ENCODE measurements at places on chromosomes 16 and 17.

DNA sequence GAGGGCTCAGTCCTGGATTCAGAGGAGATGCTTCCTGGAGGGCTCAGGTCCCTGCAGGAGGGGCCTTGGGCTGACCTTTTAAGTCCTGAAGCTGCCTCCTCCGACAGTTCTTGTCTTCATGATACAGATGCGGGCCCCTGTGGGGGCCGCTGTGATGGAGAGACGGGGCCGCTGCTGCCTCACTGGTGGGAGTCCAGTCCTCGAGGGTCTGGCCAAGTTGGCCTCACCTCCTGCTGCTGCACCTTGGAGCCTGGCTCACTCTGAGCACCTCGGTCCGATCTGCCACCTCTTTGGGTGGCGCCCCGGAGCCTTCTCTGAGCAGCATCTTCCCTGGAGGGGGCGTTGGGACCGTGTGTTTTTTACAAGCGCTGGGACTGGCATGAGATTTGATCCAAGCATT lies 79.1 kb downstream of the KLHDC4 start:
- DNase-seq = no peak

DNA sequence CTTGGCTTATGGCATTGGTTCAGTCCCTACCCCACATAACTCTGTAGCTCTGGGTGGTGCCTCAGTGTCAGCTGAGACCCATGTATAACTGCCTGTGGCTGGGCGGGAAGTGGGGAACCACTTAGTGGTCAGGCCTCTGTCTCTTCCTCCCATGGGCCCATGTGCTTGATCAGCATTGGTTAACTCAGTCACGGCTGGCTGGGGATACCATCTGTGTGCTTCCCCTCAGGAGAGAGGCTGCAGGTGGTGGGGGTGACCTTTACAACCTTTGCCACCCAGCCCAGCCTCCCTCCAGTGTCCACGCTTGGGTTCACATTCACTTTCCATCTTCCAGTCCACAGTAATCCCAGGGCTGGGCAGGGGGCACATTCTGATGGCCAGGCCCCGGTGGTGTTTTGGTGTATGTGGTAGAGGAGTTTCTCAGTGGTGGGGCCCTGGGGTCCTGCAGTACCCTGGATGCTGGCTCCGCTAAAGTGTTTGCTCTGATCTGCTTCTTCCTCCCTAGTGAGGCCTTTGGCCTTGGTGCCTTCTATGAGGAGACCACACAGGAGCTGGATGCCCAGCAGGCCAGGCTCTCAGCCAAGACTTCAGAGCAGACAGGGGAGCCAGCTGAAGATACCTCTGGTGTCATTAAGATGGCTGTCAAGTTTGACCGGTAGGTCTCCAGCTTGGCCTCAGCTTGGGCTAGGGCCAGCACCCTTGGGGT lies 10.2 kb upstream of the NFATC3 start:
- DNase-seq = peak; percentile 52

DNA sequence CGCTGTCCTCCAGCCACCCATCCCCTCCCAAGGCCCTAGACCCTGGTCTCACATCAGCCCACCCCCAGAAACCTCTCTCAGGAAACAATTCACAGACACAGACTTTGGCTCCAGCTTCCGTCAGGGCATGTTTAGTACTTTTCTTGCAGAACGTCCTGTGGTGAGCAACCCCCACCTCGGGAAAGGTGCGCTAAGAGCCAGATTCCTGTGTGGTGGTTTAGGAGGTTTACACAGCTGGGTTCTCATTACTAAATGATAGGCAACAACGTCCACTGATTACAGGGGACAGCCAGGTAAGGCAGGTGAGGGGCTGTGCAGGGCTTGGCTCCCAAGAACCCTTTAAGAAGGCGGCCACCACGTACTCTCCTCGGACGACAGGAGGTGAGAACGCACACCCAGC lies 29.3 kb downstream of the KIFC3 start:
- DNase-seq = peak; percentile 33

DNA sequence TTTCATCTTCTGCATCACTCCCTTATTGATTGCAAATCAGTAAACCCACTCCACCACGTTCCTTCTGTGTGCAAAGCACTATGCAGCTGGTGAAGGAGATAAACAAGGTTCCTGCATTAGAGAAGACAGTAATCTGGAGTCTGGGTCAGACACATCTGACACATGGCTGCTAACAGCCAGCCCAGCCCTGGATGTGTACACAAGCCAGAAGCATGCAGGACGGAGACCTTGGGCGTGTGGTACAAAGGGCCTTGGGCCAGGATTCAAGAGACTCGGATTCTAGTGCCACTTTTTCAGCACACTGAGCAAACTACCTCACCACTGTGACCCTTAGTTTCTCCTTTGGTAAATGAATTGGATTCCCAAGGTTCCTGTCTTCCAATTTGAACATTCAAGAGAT lies 86.6 kb upstream of the DNAH9 start:
- no peak for DNase-seq

GRCh38 chr16:89658221-89658879 lies 714 bp downstream of the SPATA33 start:
- no peak for DNase-seq

DNA sequence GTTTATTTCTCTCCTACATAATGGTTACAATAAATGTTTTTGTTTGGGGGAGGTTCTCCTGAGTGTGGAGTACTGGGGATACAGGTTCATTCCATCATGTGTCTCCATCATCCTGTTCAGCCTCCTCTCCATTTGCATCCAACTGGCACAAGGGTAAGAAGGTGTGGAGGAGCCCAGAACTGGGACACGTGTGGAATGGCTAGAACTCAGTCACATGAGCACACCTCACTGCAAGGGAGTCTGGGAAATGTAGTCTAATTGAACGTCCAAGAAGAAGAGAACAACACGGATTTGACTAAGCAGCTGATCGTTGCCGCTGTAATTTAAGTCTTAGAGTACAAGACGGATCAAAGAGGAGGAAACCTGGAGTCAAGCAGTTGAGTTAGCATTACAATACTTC lies 6.1 kb downstream of the OR1A1 start:
- DNase-seq = no peak

DNA sequence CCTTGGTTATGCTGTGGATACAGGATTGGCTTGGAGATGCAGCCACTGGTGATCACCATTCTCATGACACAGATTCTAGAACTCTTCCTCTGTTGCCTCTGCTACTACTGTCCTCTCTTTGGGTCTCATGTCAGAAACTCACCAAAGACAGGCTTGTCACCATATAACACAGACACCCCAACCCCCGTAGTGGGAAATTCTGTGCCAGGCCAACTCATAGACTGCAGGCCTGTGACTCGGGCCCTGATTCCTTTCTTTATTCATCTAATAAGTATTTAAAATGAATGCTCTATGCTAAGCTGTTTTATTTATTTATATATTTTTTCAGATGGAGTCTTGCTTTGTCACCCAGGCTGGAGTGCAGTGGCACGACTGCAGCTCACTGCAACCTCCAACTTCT lies 9.5 kb downstream of the CYB5D2 start:
- no peak for DNase-seq

GRCh38 chr16:10678655-10679054 lies 16.1 kb downstream of the TEKT5 start:
- no peak for DNase-seq

DNA sequence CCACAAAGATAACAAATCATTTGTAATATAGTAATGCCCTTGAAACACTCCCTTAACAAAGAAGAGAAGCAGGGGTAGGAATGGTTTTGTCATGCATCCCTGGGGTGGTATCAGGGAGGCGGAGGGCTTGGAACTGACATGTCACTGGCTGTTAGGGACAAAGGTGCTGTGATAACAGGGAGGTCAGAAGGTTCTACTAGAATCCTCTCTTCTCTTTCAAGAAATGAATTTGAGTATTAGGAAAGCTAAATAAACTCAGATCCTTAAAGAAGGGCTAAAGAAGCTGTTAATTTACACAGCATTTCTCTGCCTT lies 65.4 kb upstream of the ADAMTS18 start:
- no peak for DNase-seq

GRCh38 chr17:36935671-36936454 lies 1.4 kb upstream of the LHX1 start:
- no peak for DNase-seq

DNA sequence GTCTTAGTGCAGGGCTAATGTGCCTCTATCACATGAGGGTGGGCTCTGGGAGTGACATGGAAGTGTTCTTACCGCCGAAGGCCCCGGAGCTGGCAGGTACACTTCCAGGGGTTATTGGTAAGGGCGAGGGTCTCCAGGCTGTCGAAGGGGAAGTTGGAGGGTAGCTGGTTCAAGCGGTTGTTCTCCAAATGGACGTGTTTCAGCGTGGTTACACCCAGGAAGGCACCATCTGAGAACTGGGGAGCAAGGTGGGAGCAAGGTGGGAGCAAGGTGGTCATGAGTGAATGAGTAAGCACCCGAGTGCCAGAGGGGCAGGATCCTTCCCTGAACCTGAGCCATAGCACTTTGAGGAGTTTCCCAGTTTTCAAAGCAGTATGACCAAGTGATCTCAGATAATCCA lies 3.0 kb downstream of the CHAD start:
- no peak for DNase-seq

DNA sequence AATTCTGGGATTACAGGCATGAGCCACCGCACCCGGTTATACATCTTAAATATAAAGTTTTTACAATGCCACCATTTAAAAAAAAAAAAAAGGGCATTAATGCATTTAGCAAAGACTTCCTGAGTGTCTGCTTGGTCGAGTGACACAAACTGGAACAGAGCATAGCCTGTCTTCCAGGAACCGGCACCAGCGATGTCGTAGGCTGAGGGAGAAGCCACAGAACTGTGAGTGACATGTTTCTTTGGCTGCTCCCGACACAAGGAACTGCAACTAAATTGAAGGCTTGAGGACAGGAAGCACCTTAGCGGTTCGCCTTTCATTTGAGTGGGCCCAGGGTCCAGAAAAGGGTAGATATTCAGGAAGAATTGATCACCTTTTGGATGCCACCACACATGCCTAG lies 717.8 kb downstream of the MAF start:
- no peak for DNase-seq

DNA sequence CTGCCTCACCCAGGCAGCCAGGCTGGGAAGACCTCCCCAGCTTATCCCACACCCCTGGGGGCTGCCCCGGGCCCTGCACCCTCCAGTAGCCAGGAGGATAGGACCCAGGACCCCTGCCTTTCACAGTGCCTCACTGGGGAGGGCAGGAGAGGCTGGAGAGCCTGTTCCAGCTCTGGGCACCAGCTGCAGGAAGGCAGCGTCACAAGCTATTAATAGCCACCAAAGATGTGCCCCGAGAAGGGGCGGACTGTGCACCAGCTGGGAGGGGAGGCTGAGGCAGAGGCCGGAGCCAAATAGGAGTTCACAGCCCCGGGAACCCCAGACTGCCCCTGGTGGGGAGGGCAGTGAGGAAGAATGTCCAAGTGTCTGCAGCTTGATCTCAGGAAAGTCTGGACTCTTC lies 8.8 kb downstream of the SBK1 start:
- no peak for DNase-seq

DNA sequence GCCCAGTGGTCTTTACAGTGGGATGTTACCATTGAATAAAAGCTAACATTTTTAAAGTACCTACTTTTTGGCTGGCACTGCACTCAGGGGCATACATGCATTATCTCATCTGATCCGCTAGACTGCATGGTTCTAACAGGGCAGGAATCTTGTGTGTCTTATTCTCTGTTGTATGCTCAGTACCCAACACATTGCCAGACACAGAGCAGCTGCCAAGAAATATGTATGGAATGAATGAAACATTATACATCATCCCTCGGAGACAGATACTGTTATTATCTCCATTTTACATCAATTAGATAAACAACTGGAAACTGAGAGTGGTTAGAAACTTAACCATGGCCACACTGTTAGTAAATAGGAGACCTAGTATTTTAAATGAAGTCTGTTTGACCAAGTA lies 74.1 kb upstream of the CDH11 start:
- DNase-seq = no peak

DNA sequence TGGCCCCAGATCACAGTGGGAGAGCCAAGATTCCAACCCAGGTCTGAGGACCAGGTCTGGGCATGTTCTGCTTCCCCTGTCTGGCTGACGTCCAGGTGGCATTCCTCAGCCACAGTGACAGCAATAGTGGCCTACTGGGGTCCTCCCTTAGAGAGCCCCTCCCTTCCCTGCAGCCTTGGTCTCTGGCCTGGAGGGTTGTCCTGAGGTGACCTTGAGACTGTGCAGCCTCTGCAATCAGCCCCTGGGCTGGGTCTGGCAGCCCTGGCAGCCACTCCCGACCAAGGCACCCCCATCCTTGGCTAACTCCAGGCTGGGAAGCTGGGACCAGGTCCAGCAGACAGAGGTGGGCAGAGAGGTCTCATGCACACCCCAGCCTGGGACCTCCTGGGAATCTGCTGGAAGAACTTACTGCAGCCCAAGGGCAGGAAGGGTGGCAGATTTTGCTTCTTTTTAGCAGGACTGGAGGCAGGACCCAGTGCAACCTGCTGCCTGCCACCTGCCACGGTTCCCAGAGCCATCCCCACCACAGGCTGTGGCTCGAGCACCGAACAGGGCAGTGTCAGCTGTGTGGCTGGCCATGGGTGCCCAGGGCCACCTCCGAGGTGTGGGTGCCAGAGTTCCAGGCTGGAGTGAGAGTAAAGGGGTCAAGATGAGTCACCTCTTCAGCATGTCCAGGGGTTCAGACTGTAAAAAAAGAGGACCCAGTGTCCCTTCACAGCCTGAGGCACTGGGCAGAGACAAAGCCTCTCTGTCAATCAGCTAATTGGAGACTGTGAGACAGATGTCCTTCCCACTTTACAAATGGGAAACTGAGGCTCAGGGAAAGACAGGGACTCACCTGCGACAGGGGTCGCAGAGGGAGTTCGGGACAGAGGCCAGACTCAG lies 12.6 kb downstream of the GRB7 start:
- no peak for DNase-seq

GRCh38 chr17:79997011-79997660 lies 38.5 kb downstream of the TBC1D16 start:
- DNase-seq = no peak

DNA sequence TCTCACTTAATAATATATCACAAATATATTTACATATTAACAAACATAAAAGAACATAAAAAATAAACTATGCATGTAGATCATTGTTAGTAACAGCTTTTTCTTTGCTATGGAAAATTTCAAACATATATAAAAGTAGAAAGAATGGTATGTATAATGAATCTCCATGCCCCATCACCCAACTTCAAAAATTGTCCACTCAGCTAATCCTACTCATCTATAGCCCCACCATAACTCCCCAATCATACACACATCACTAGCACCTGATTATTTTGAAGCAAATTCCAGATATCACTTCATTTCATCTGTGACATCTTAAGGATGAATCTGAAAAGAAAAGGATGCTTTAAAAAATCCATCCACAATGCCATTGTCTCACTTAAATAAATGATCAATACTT lies 46.8 kb downstream of the SHISA6 start:
- no peak for DNase-seq

DNA sequence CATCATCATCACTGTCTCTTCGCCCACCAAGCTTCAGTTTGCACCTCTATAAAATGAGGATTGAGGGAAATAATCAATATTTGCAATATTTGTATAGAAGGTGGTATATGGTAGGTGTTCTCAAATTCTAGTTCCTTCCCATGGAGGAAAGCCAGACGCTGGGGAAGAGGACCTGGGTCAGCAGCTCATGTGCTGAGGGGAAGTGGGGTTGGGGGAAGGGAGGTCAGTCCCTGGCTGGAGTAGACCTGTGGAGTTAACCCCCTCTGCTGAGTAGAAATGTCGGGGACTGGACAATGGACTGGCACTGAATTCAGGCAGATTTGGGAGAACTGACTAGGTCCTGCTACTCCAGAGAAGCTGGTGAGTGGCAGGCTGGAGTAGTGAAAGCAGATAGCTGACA lies 12.8 kb upstream of the ITGB3 start:
- DNase-seq = no peak

GRCh38 chr16:65618931-65619330 lies 497.1 kb upstream of the CDH11 start:
- no peak for DNase-seq

Measured in aorta (tissue), 5 donors.